Pancreas (tissue), 10 donors: ENCODE measurements at places on chromosomes 3 and 15. TPM values are rescaled to one million over a fixed set of nuclear protein-coding genes. Genes with fewer than 3 reads are reported as not detected.

The ZNF619 gene
- polyA plus RNA-seq = 1.3 TPM

The ACTR8 gene
- polyA plus RNA-seq = 12.5 TPM

The SIDT1 gene
- 0.42 TPM for polyA plus RNA-seq

The CLRN1 gene
- polyA plus RNA-seq = not detected

The PPARG gene
- polyA plus RNA-seq = 1.9 TPM
